ENCODE measurements at places on chromosomes 4 and X.

- DNase-seq: no peak
Measured at GRCh38 chr4:8329560-8329858, 60.0 kb downstream of the HTRA3 start.

GRCh38 chr4:113955948-113956347 lies 23.5 kb downstream of the ARSJ start:
- DNase-seq: no peak

- no peak for DNase-seq
Measured at GRCh38 chr4:170008371-170008770, 17.8 kb downstream of the MFAP3L start.

- peak; percentile 99 for DNase-seq
Measured at GRCh38 chr4:148007314-148007760, 275.4 kb downstream of the ARHGAP10 start.

- DNase-seq: no peak
Measured at GRCh38 chr4:164350061-164350460, 403.9 kb upstream of the SMIM31 start.

DNA sequence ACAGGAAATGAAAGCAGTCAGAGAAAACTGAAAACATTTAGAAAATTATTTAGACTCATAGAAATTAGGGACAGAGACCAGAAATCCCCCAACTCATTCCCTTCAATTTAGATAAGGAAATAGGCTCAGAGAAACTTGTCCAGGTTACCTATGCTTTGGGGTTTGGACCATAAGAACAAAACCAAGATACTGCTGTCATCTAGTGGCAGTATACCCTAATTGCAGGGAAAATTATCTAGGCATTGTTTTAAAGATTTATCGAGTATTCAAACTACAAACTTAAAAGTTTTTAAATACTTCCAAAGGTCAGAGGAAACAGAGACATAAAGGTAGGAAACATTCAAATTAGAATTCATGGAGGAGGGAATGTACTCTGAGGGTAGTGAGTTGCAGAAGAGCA lies 67.0 kb upstream of the KLHL13 start:
- DNase-seq: no peak

- DNase-seq: peak; percentile 65
Measured at GRCh38 chr4:147019091-147019490, 73.4 kb upstream of the TTC29 start.

- DNase-seq: peak; percentile 79
Measured at GRCh38 chrX:53882331-53882730, 161.9 kb downstream of the PHF8 start.

DNA sequence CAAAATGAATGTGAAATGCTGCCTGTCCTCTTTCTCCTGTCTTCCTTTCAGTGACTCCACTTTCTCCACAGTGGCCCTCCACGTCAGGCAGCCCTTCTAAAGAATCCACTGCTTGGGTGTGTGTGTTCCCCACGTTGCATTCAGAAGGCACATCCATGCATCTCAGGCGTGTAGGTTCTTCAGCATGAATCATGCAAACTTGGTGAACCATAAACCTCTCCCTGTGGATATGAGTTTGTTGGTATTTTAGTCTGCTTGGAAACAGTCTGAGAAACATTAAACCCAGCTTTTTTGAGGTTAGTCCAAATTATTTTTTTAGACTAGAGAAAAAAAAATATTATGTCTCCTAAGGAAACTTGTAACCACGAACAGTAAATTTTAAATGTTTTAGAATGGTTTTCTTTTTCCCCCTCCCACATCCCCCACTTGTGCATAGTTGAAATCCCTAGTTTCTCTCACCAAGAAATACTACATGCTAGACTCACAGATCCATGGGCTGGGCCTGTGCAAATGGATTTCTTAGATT lies 251.6 kb downstream of the CBR4 start:
- peak; percentile 80 for DNase-seq

DNA sequence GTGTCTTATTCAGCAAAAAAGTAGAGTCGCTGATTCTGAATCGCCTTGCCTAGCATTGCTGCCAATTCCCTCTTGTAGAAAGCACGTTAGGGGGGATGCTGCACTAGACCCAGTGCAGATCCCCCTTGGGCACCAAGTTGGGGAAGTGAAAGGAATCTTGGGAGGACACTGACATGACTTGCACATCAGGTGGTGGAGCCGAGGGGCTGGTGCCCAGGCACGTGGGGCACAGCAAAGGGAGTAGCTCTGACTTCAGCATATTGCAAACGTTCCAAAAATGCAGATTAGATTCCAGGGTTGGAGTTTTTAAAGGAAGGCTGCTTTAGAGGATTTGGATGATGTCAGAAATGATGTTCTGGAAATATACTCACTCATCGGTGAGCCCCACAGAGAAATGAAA lies 47.4 kb upstream of the GPM6B start:
- DNase-seq: no peak

GRCh38 chrX:29798469-29798868 lies 416.9 kb upstream of the MAGEB2 start:
- DNase-seq: no peak

GRCh38 chrX:84363051-84363450 lies 139.2 kb downstream of the HDX start:
- DNase-seq: no peak

DNA sequence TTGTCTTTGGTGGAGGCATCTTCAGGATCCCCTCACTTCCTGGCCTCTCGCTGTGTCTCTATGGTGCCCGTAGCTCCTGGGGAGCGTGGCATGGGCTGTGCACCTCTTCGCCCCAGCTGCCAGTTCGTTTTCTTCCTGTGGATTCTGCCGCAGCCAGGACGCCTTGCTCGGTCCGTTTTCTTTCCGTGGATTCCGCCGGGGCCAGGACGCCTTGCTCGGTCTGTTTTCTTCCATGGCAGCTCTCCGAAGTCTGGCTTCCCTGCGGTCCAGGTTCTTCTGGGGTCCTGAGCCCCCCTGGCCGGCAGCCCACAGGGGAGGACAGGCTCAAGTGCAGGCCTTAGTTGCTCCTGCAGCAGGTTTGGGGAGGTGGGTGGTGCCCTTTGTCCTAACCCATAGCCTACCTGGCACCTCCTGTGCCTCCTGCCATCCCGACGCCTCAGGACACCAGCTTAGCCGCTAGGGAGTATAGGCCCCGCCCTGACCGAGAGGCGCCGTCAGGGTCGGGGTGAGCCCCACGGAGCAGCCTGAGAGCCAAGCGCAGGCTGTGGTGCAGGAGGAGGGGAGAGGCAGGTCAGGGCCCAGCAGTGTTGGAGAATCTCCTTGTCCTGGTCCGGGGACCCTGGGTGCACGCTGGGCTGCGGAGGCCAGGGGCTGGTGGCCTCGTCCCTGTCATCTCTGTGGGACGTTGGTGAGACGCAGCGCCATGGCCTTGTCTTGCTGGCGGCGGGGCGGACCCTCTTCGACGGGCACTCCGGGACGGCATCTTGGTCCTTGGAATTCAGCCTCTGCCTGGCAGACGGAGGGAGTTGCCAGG lies 27.1 kb downstream of the UVSSA start:
- no peak for DNase-seq

- no peak for DNase-seq
Measured at GRCh38 chr4:5776510-5776909, 65.5 kb downstream of the EVC start.

DNA sequence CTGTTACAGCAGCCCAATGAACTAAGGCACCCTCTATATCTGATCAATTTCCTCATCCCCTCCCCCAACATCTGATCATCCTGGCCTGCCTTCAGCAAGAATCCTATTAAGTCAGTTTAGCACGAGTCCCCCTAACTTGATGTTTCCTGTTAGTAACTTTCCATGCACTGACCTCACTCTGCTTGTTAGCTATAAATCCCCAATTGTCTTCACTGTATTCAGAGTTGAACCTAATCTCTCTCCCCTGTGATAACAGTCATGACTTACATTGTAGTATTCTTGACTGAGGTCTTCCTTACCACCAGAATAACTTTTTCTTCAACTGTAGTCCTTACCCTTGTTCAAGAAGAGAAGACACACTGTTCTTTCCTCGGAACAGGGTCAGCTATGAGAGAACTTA lies 8.5 kb downstream of the ANXA5 start:
- no peak for DNase-seq

DNA sequence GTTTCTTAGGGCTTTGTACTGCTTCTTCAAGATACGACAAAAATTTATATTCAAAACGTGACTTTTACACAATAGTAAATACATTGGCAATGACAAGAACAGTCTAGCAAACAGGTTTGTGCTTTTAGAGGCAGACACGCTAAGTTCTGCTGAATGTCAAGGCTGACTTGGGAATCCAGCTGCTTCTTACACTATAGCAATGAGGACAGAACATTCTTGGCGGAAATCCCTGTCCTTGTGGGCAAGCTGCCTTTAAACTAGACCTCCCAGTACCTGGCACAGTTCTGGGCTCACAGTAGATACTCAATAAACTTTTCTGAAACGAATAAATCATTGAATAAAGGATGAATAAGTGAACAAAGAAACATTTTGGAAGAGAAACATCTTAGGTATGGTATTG lies 148.2 kb downstream of the RASL11B start:
- peak; percentile 63 for DNase-seq

GRCh38 chr4:127776620-127777019 lies 5.5 kb upstream of the HSPA4L start:
- DNase-seq: no peak

DNA sequence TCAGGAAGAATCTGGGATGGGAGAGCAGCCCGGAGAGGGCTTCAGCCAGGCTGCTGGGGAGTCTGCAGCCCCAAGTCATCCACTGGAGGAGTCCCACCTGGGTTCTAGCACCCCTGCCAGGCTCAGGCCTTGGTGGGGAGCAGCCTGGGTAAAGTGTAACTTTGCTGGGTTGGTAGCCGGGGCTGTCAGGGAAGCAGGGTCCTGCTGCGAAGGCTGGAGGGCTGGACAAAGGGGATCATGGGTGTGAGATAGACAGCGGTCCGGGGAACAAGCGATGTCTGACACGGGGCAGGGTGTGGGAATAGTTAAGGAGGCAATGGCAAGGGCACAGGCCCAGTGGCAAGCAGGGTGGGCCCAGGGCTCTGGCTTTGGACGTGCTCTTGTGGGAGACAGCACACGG lies 37.6 kb downstream of the PDHA1 start:
- no peak for DNase-seq

DNA sequence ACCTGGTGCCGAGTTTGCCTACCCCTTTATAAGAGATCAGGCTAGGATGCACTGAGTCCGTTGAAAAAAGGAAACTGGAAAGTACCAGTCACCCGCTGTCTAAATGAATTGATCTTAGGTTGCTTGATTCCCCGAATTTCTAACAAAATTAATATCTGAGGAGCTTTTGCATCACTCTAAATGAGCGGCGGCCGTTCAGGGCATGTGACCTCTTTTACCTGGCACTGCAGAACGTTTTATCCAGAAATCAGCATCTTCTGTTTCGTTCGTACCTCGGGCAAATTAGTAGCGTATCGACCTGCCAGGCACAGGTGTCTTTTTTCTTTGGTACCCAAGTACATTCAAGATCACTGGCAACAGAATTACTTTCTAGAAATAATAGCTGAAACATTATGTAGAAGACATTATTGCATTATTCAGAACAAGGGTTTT lies 876 bp downstream of the KLHL2 start:
- DNase-seq: peak; percentile 23

GRCh38 chr4:113446019-113446418 lies 315.5 kb downstream of the CAMK2D start:
- peak; percentile 64 for DNase-seq

GRCh38 chr4:48706736-48707135 lies 73.3 kb downstream of the FRYL start:
- no peak for DNase-seq

DNA sequence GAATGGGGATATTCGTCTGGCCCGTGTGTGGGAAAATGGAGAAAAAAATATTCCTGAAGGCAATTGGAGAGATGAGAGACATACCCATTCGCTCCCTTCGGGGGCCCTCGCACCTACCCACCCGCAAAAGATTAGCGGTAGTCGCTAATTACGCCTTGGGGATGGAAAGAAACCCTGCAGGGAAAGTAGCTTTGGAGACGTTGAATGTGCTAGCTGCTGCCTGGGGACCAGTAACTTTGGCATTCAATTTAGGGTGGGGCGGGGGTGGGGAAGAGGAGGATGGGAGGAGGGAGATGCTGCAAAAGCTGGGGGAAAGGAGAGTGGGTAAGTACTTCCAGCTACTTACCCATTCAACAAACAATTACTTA lies 407 bp upstream of the ZC4H2 start:
- no peak for DNase-seq

DNA sequence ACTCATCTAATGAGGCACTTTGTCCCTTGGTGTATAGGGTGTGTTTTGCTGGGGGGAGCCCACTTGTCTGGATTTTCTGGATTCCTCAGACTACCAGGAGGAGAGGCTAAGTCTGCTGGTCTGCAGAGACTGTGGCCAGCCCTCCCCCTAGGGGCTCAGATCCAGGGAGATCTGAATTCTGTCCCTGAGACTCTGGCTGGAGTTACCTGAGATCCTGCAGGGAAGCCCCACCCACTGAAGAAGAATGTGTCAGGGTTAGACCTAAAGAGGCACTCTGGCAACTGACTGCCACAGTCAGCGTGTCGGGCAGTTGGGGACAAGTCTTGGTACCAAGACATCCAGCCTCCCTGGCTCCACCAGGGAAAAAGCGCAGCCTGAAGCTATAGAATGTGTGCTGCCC lies 138.9 kb downstream of the DCAF12L2 start:
- DNase-seq: no peak

- no peak for DNase-seq
Measured at GRCh38 chr4:182521011-182521410, 277.8 kb downstream of the TENM3 start.

DNA sequence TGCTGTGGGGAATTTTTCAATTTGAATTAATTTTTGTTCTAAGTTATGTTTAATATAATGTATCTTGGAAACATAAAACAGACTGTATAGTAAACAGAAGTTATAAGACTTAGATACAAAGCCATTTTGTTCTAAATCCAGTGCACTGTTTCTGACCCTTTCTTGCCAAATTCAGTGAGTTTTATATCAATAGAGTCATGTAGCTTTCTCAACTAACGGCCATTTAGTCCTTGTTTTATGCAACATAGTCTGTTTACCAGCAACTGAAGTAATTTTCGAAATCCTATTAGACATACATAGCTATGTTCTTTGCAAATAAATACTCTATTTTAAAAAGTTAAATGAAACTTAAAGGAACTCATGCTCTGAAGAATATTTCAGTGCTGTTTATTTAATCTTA lies 242.8 kb downstream of the ADGRL3 start:
- DNase-seq: peak; percentile 2

- DNase-seq: peak; percentile 18
Measured at GRCh38 chrX:154019061-154019621, 561 bp downstream of the IRAK1 start.

DNA sequence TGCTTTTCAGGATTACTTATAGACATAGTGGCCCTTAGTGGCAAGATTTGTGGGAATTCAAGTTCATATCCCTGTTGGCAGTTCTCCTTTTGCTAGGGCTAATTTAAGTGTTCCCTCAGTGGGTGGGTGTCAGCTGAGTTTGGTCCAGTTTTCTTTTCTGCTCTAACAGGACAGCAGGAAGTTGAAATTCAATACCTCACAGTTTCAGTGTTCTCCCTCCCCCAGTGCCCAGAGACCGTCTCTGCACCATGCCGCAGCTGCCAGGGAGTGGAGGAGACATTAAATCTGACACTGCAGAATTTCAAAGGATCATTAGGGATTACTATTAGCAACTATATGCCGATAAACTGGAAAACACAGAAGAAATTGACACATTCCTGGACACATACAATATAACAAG lies 50.7 kb downstream of the UBE2NL start:
- DNase-seq: peak; percentile 1

- DNase-seq: peak; percentile 45
Measured at GRCh38 chr4:91325495-91325894, 978.3 kb upstream of the GRID2 start.
